Pulmonary artery endothelial cell (primary cell): ENCODE measurements at places on chromosomes 1 and 21. TPM values are rescaled to one million over a fixed set of nuclear protein-coding genes. Genes with fewer than 3 reads are reported as not detected.

DNA sequence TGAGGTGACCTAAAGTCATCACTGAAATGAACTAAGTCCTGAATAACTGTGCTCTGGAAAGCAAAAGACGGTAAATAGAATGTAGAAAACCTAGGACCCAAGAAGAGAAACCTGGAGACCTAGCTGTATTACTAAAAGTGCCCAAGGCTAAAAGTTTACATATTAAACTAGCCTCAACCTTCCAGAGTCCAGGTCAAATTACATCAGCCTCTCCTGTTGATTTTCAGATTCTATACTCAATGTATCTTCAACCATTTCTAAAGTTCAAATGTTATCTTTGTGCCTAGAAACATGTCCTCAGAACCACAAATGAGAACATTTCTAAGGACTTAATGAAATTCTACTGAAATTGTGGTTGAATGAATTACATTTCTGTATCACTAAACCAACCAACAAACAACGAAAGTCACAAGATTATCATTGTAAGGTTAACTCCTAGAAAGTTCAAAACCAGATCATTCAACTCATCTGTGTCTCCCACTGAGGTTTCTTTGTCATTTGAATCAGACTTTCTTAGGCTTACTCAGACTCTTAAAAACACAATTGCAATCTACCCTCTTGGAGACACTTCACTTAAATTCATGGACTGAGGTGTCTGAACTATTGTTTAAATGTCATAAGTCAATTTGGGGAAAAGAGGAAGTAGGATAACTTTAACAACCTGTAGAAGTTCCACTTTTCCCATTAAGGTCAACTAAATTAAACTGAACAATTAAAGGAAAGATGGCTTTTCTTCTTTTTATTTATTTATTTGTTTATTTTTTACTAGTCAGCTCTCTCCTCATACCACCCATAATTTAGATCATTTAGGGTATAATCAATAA, 207.7 kb downstream of the BARHL2 start:
- no peak for DNase-seq

- no peak for DNase-seq
Measured at GRCh38 chr21:14376854-14377253, 6.1 kb downstream of the HSPA13 start.

DNA sequence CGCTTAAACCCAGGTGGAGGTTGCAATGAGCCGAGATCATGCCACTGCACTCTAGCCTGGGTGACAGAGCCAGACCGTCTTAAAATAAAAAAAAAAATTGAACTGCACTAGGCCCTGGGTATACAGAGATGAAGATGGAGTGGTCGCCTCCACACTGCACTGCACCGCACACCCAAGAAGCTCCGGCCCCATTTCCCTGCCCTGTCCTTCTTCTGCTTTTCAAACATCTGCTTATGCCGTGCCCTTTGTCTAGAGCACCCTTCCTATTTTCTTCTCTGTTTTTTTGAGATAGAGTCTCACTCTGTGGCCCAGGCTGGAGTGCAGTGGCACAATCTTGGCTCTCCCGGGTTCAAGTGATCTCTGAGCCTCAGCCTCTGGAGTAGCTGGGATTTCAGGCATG, 17.4 kb downstream of the IQGAP3 start:
- no peak for DNase-seq

GPR25 gene
- not detected in 2 replicates for total RNA-seq

DNA sequence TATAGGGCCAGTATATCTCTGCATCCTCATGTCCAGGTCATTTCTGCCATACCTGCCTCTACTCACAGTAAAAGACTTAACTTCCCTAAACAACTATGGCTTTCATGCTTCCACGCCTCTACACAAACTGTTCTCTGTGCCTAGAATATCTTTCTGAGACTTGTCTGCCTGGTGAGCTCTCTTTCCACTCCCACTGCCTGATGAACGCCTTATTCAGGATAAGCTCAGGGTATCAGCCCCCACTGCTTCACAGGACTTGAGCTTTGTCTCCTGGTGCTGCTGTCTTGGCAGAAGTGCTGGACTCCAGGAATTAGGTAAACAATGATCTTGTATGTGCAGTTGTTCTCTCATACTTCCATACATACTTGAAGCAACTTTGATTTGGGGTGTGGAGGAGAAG, 4.8 kb upstream of the DDX20 start:
- DNase-seq: no peak

GRCh38 chr1:31548534-31548906, 27.8 kb upstream of the TINAGL1 start:
- no peak for DNase-seq

SYT6 gene
- not detected in 2 replicates for total RNA-seq

PPP1R15B gene
- 34.6 and 37.5 TPM in 2 replicates for total RNA-seq

TNFRSF9 gene
- 0.20 and 1.9 TPM in 2 replicates for total RNA-seq

DNA sequence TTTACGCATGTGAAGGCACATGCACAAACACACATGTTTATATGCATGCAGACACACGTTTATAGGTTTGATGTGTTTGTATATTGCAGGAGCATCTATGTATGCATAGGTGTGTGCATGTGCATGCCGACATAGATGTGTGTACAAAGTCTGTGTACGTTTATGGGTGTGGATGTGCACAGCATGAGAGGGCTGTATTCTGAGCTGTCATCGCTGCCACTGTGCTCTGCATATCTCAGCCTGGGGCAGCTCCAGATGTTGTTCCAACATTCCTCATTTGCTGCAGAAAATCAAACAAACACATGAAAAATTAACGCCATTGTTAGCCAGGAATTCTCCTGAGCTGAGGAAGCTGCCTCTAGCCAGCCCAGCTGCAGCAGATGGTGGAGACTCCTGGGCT, 132.3 kb upstream of the CSF3R start:
- no peak for DNase-seq

- DNase-seq: peak; percentile 87
Measured at GRCh38 chr1:200415789-200416593, 6.2 kb upstream of the ZNF281 start.

- no peak for DNase-seq
Measured at GRCh38 chr1:5979536-5980313, 12.5 kb downstream of the NPHP4 start.

DNA sequence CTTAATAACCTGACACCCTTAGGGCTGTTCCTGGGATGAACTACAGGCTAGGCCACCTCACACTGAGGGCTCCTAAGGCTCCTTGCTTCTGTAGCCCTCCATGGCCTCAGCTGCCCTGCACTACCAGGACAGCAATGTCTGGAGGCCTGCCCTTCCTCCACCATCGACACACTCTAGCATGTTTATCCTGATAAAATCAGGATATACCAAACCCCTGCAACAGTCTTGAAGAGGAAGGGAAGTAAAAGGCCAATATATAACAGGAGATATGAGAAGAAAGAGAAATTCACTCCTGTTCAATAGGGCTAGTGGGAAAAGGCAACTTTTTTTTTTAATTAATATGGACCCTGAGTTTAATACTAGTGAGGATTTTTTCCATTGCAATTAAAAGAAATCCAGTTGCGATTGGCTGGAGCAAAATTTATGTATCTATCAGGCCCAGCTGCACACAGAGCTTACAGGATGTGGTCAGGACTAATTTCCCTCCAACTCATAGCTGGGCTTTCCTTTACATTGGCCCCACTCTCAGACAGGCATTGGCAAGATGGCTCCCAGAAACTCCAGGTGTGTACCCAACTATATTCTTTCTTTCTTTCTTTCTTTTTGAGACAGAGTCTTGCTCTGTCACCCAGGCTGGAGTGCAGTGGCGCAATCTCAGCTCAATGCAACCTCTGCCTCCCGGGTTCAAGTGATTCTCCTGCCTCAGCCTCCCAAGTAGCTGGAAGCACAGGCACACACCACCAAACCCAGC, 13.5 kb upstream of the ATP2B4 start:
- no peak for DNase-seq

TAL1 gene
- 37.9 and 54.0 TPM in 2 replicates for total RNA-seq

WNT3A gene
- not detected in 2 replicates for total RNA-seq

DNA sequence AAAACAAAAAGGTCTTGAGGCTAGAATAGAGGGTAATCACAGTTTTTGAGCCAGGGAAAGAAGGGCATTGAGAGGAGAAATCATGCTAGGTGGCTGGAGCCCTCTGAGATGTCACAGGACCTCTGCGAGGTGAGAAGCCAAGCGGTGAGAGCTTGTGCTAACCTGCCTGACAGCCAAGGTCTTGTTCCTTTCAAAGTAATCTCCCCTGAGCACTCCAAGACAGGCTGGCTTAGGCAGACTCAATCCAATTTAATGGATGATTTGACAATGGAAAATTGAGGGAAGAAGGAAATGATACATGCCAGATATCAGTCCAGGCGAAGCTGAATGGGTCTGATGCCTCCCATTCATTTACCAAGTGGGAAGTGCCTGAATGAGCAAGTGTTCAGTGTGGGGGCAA, 311.9 kb upstream of the PTBP2 start:
- DNase-seq: no peak

GRCh38 chr1:79708646-79709265, 702.2 kb upstream of the ADGRL4 start:
- no peak for DNase-seq

- no peak for DNase-seq
Measured at GRCh38 chr1:178609015-178609414, 96.1 kb downstream of the TEX35 start.

DNA sequence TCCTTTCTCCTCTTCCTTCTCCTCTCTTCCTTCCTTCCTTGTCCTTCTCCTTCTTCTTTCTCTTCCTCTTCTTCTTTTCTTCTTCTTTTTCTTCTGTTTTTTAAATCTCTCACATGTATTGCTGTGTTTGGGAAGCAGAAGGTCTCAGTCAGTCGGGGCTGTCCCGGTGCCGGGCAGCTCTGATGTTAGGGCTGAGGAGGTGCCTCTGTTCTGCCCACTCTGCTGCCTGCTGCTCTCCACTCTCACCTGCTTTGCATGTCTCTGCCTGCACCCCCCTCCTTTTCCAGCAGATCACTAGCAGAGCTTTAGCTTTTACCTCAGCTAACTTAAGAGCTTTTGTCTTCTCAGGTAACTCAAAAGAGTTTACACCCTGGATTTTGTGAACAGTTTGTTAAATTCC, 276.6 kb downstream of the CHRM3 start:
- no peak for DNase-seq

SPRR2E gene
- total RNA-seq: not detected in 2 replicates

PROK1 gene
- total RNA-seq: not detected in 2 replicates

DNA sequence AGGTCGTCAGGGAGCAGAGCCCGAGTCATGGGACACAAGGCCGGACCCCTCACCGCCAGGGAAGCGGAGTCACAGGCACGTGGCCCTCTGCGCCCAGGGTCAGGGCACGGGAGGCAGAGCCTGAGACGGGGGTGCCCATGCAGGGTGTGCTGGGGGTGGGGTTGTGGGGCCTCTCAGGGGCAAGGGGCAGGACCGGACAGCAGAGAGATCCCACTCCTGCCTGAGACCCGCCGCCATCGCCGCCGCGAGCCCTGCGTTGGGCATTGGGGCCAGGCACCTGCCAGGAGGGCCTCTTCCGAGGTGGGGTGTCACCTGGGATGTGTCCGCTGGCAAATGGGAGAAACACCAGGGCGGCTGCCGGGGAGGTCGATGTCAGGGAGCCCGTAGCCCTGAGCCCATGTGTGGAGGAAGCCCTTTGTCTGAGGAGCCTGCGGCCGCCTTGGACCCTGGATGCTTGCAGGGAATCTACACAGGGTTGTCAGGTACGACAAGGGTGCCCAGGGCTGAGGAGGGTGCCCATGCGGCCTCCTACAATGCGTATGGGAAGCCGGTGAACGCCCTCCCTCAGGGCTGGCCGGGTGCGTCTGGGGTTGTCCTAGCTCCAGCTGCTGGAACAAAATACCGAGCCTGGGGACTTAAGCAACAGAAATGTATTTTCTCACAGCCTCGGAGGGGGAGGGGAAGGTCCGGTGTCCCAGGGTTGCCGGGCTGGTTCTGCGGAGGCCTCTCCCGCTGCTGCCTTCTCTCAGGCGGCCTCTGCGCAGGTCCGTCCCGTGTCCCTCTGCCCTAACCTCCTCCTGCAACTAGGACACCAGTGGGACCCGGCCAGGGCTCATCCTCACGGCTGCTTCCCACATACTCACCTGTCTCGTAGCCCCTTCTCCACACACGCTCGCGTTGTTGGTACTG, 16.4 kb upstream of the C1orf159 start:
- no peak for DNase-seq
